ENCODE measurements at places on chromosomes 1 and 21.

- DNase-seq, result no peak
Observed at GRCh38 chr21:45250914-45251634, 36.6 kb downstream of the POFUT2 start.

DNA sequence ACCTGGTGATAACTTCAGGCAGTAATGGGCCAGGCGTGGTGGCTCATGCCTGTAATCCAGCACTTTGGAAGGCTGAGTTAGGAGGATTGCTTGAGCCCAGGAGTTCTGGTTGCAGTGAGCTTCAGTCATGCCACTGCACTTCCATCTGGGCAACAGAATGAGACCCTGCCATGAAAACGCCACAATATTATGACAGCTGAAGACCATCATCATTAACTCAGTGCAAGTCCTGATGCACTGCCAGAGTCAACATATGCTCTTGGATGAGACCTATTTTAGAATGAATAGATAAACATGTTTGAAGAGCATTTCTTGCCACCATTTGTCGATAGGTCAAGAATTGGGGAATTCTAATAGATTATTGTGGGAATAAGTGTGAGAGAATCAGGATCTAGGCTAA lies 26.4 kb downstream of the HENMT1 start:
- DNase-seq, result no peak

- DNase-seq, result no peak
Observed at GRCh38 chr1:5415606-5416005, 576.6 kb downstream of the NPHP4 start.

- no peak for DNase-seq
Observed at GRCh38 chr1:117819301-117819700, 110.1 kb downstream of the GDAP2 start.

- DNase-seq, result no peak
Observed at GRCh38 chr1:61184040-61184713, 101.8 kb downstream of the NFIA start.

DNA sequence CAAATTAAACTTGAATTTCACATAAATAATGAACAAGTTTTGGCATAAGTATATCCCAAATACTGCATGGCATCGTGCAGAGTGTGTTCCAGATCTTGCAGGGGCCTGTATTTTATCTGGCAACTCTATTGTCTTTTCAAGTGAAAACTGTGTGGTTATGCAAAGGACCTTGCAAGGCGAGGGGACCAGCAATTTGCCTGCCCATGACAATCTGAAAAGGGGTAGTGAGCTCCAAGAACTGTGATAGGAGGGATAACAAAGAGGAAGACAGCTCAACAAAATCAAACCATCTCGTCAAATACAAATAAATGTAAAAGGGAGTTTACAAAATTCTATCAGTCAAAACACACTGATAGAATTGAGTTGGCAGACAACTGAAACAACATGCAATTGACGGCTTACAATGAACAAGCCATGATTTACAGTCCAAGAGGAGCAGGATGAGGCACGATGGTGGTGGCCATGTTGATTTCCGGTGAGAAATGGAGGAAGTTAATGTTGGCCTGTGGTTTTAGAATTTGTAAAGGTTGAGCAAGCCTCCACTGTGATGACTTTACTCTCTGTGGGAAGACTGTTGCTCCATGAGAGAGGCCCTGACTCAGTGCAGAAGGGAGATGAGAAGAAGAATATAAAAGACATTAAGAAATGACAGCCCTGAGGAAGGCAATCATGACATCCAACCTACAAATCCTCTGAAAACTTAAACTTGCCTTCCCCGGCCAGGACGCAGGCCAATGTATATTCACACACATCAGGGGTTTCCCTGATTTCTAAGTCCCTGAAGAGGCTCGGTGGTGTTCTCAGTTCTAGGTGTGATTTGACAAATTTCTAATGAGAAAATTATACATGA lies 132.2 kb downstream of the ADSS2 start:
- no peak for DNase-seq
